NCI-H460 (cell line): ENCODE measurements at places on chromosomes 16 and 17. TPM values are rescaled to one million over a fixed set of nuclear protein-coding genes. Genes with fewer than 3 reads are reported as not detected.
A peak's percentile ranks its signal among the peaks of the same experiment; 100 is the strongest.

DNA sequence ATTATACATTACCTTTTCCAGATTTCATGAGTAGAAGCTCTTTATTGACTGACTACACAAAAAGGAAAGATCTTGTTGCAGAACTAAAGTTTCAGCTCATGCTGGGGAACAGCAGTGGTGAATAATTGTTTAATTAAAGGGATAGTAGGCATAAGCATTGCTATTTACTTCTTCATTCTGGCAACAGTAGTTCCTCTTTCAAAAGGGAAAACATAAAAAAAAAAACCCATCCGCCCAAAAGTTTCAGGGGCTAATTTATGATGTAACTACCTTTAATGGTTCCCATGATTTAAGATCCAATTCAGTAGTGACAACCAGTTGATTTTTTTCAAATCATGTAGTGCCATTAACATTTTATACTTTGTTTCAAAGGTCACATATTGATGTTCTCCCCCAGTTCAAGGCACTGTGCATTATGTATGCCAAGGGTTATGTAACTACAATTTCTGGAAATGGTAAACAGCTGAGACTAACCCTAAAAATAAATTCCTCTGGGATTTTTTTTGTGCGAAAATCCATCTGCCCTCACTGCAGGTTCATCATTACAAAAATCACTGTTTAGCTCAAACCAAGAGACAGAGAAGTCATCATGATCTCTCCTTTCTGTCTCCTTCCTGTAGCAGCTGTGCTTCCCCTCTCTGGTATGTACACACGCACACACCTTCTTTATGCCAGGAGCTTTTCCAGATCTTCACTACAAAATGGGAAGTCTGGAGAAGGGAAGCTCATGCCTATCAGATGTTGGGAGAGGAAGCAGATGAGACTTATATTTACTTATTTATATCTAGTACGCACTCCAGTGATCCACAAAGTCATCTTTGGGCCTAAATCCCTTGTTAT is 2.2 kb upstream of the PHLPP2 start:
- DNase-seq, result no peak

GRCh38 chr16:31529108-31529936 is 1.6 kb downstream of the AHSP start:
- no peak for DNase-seq

DNA sequence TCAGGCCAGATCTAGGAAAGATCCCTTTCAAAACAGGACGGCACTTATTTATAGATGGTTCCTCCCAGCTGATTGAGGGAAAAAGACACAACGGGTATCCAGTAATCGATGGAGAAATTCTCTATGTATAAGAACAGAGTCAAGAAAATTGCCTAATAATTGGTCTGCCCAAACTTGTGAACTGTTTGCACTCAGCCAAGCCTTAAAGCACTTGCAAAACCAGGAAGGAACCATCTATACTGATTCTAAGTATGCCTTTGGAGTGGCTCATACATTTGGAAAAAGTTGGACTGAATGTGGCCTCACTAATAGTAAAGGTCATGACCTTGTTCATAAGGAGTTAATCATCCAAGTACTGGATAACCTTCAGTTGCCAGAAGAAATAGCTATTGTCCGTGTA is 5.9 kb downstream of the HPR start:
- no peak for DNase-seq

- DNase-seq, result no peak
Observed at GRCh38 chr17:33967608-33968349, 287.3 kb upstream of the CCL2 start.

DNA sequence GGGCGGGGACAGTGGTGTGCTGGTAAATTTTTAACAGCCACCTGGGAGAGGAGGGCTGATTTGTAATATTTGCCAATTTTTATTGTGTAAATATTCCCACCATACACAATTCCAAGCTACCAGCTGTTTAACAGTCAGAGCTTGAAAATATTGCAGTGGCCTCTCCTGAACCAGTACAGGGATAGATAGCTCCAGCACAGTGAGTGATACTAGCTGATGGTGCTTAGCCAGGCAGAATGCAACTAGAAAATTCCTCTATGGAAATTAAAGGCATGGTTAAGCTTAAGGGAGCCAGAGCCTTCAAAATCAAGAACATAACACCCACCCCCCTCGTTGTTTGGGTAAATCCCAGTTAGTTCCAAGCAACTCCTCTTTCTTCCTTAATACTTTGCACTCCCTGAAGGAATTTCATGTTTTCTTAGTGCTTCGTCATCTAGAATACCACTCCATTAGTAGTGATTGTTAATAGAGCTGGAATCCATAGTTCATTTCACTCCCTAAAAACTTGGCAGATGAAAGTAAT is 96.6 kb downstream of the CYB561 start:
- no peak for DNase-seq

DNA sequence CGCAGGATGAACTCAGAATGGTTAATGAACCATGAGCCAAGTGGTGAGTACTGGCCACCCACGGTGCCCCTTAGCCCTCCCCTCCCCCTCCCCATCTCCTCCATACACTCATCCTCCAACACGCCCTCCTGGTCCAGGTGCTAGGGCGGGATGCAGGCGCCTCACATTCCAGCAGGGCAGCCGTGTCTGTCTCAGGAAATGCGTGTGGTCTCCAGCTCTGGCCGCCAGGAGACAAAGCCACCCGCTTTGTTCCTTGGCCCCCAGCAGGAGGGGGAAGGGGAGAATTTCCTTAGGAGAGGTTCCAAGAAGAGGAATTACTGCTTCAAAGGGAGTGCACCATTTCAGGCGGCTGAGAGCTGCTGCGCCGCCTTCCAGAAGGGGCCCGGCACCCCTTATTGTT is 29.7 kb upstream of the RMI2 start:
- no peak for DNase-seq

GRCh38 chr17:76588182-76588581 is 2.5 kb upstream of the ST6GALNAC2 start:
- DNase-seq, result no peak

DNA sequence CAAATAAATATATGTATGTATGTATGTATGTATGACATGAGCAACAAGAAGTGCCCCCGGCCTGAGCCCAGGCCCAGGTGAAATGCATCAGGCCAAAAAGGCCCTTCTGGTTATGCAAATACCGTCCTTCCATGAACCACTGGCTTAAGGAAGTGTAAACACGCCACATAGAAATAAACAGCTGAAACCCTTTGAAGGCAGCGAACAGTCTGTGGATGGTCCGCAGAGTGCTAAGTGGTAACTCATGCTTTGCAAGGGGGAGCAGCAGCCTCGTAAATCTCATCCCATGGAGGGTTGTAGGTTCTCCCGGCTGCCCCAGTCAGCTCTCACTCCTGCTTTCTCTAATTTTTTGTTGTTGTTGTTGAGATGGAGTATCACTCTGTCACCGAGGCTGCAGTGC is 36.7 kb downstream of the COTL1 start:
- DNase-seq, result no peak

DNA sequence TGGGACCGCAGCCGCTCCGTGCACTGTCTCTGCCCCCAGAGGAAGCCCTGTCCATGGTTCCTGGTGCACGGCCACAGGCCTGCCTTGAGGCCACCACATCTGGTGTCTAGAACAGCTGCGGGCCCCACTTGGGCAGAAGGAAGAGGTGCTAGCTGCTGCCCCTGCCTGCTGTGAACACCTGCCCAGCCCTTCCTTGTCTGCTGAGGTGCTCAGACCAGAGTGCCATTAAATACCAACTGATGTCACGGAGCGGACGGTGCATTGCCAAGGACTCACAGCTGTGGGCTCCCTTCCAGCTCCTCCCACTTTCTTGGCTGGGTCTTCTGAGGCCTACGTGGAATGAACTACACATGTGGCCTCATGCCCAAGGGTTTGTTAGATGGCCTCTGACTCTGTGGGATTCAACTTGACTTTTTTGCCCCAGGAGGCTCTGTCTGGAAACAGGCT is 146.1 kb downstream of the RAB11FIP4 start:
- no peak for DNase-seq

GRCh38 chr17:27879987-27880608 is 13.1 kb downstream of the LYRM9 start:
- DNase-seq, result peak; percentile 76

GRCh38 chr16:22225060-22225459 is 19.0 kb downstream of the EEF2K start:
- DNase-seq, result no peak

DNA sequence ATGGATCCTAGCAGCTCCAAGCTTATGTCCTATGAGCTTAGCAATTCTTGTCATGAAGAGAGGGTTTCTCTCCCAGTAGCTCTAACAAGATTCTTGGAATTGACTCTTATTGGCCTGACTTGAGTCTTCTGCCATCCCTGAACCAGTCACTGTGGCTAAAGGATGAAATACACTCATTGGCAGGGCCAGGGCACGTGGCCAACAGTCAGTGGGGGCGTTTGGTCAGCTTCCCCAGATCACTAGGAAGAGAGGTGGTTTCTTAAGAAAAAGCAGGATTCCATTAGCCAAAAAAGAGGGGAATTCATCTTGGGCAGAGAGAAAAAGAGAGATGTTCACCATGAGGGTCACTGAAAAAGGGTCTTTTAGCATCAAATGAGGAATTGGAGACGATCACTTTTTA is 363.2 kb downstream of the SNX29 start:
- no peak for DNase-seq

- DNase-seq, result no peak
Observed at GRCh38 chr16:1485847-1486496, 2.8 kb downstream of the PTX4 start.

GRCh38 chr16:69112285-69113129 is 7.1 kb downstream of the HAS3 start:
- peak; percentile 38 for DNase-seq

GRCh38 chr17:29720551-29720950 is 97.8 kb upstream of the CORO6 start:
- no peak for DNase-seq

DNA sequence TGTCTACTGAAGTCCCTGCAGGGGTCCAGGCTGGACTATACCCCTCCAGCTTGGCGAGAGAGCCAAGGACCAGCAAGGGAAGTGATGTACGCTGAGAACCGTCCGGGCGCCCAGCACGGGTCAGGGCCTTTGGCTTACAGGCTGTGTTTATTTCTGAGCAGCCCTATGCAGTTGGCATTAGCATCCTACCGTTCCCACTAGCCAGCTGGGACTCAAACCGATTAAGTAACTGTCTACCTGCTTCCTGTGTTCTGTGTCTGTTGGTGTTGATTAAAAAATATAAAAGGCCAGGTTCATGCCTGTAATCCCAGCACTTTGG is 73.8 kb downstream of the CMIP start:
- DNase-seq, result no peak

- DNase-seq, result peak; percentile 86
Observed at GRCh38 chr17:17823433-17824118, 13.2 kb downstream of the SREBF1 start.

GRCh38 chr17:64531955-64532371 is 25.2 kb downstream of the CEP95 start:
- no peak for DNase-seq

DNA sequence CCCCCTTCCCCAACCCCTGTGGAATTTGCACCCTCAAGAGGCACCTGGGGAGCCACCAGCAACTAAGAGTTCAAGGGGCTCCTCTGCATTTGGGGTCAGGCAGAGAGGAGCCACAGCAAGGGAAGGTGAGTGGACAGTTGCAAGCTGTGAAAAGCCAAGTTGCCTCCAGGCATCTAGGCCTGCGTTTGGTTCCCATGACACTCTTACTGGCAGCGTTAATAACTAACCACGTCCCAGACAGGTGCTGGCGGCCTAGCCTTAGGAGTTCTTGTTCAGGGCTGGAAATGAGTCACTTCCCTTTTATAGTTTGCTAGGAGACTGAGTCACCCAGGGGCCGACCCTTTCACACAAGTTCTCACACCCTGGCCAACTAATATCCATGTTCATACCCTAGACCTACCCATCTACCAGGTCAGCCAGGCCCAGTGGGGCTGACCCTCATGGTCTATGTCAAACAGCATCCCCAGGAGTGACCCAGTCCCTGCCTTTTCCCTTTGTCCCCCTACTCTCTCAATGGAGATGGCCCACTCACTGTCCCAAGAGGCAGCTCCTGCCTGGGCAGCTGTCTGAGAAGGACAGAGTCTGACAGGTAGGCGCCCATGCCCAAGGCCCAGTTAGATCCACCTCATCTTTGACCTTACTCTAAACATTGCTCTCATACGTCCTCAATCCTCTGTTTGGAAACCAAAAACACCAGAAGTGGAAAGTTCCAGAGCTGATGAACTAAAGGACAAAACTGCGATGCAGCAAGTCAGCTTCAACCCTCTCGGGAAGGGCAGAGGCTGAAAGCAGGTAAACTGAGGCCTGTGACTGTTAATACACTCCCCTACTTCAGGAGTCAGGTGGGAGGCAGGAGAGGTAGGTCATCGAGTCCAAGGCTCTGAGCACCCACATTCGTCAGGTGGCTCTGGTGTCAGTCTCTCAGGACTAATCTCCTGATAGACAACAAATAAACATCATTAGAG is 300.6 kb downstream of the SOX9 start:
- DNase-seq, result peak; percentile 94

DNA sequence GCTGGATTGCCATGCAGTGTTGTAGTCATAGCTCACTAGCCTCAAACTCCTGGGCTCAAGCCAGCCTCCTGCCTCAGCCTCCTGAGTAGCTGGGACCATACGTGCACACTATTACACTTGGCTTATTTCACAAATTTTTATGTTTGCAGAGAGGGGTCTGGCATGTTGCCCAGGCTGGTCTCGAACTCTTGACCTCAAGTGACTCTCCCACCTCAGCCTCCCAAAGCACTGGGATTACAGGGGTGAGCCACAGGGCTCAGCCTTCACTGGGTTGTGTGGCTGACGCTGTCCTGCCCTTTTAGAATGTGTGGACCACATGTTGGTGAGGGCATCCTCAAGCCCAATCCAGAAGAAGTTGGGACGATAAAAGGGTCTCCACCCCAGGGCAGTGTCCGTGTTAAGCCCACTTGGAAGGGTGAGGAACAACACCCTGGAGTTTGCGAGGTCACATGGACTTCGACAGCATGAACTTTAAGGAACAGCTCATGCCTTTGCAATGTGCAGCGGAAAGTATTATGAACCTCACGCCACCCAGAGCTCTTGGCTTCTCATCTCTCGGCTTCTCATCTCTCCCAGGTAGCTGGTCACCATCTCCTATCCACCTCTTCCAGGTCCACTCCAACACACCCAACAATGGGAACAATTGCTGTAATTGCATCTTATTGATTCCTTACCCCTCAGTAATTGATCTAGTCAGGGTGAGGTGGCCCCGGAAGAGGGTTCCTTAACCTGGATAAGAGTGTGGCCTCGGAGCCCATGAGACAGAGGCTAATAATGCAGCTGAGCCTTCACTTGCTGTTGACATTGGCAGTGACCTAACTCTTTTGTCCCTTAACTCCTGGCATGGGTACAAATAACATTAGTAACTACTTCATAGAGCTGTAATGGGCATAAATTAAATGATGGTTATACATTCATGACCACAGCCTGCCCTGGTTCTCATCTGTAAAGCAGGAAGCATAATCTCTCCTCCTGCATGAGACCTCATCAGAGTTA is 6.7 kb downstream of the FOXL1 start:
- no peak for DNase-seq

- DNase-seq, result peak; percentile 87
Observed at GRCh38 chr16:15494236-15494635, 59.8 kb downstream of the BMERB1 start.

GPR139 gene
- not detected in 2 replicates for total RNA-seq

SDK2 gene
- total RNA-seq, result 0.02 TPM in 1 of 2 replicates, not detected in the other

CA10 gene
- total RNA-seq, result not detected in 2 replicates

PYY gene
- total RNA-seq, result not detected in 2 replicates

KRTAP2-1 gene
- total RNA-seq, result not detected in 2 replicates

CCL2 gene
- total RNA-seq, result not detected in 2 replicates

NFE2L1 gene
- 123 and 142 TPM in 2 replicates for total RNA-seq

KRTAP17-1 gene
- not detected in 2 replicates for total RNA-seq

SOX8 gene
- total RNA-seq, result 0.97 and 1.5 TPM in 2 replicates
